HS-5 (cell line): ENCODE measurements at places on chromosomes 3 and 15.

DNA sequence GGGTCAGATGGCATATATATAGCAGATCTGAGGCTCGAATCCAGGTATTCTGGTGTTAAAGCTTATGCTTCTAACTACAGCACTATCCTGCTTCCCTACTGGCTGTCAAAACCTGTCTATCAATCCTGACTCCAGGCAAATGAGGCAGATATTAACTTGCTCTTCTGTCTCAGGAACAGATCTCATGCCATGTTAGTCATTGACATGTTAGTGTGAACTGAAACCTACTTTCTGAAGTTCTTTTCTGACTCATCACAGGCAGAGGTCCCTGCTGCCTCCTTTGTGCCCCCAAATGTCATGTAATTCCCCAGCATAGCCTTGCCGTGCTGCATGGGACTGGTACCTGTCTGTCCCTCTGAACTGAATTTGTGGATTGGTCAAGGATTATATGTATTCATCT lies 125.0 kb upstream of the SMAD3 start:
- DNase-seq, result no peak

DNA sequence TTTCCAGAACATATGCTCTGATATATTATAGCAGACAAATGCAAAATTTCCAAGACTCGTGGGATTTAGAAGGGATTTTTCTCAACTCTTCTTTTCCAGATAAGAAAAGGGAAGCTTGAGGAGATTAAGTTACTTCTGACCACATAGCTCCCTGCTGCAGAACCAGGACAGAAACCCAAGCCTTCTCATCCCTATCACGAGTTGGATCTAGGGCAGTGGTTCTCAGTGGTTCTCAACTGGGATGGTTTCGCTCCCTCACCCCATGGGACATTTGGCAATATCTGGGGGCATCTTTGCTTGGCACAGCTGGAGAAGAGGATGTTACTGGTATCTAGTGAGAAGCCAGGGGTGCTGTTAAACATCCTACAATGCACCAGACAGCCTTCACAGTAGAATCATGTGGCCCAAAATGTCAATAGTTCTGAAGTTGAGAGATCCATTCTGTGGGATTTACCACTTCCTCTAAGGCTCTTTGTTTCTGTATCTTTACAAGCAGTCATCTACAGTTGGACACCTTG lies 64.2 kb downstream of the LIPC start:
- DNase-seq, result no peak

- no peak for DNase-seq
Observed at GRCh38 chr3:139505829-139506386, 29.6 kb upstream of the RBP2 start.

- no peak for DNase-seq
Observed at GRCh38 chr3:127119693-127120464, 73.1 kb upstream of the PRR23E start.

DNA sequence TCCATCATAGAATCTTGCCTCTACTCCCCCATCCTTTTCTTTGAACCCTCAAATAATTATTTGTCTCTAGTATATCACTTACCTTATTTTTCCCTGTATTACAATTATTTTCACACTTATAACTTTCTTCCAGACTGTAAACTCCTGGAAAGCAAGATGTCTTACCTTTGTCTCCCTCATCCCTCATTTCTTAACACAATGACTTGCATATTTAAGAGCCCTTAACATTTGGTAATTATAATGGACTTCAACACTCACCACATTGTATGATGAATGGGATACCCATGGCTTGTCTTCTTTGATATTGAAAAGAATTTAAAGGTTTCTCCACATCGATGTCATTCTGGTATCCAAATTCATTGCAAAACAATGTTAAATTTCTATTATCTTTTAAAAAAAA lies 81.4 kb upstream of the GUCA1C start:
- no peak for DNase-seq

DNA sequence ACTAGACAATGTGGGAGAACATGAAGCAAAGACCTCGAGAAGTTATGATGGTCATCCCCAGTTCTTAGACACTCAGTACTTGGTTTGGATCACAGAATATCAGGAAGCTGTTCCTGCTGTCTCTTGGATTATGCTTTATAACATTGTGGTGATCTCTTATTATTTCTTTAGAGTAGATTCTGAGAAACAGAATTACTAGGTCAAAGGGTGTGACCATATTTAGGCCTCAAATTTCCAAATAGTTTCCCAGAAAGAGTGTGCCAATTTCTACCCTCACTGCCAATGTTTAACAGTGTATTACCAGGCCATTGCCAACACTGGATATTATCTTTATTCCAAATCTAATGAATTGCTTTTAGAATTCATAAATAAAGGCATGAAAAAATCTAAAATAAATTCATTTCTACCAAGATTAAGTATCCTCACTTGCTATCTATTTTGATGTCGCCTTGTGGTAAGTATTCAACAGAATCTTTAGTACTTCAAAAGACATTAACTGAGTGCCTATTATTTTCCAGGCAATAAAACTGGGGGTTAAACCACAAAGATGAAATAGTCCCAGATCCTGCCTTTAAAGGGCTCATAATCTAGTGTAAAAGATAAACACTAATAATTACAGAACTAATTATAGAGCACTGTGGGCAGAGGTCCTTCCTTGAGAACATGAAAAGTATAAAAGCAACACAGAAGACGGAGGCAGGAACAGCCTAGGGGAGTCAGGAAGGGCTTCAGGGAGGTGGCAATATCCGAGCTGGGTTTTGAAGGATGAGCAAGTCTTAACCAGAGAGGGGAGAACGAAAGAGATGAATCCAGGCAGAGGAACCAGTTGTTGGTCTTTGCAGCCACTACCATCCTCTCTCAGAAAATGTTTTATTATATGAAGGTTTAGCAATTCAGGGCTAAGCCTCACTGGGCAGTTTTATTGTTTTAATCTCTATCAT lies 86.8 kb downstream of the IGF2BP2 start:
- DNase-seq, result no peak

- peak; percentile 59 for DNase-seq
Observed at GRCh38 chr3:139343895-139344856, at the start of gene MRPS22. TSS of gene MRPS22 (plus strand) at chr3:139344020. CDS start at chr3:139344027, 7 bp downstream.

- DNase-seq, result no peak
Observed at GRCh38 chr15:80188251-80188650, 35.5 kb downstream of the FAH start.

- DNase-seq, result no peak
Observed at GRCh38 chr3:66031102-66031698, 7.5 kb downstream of the MAGI1 start.

DNA sequence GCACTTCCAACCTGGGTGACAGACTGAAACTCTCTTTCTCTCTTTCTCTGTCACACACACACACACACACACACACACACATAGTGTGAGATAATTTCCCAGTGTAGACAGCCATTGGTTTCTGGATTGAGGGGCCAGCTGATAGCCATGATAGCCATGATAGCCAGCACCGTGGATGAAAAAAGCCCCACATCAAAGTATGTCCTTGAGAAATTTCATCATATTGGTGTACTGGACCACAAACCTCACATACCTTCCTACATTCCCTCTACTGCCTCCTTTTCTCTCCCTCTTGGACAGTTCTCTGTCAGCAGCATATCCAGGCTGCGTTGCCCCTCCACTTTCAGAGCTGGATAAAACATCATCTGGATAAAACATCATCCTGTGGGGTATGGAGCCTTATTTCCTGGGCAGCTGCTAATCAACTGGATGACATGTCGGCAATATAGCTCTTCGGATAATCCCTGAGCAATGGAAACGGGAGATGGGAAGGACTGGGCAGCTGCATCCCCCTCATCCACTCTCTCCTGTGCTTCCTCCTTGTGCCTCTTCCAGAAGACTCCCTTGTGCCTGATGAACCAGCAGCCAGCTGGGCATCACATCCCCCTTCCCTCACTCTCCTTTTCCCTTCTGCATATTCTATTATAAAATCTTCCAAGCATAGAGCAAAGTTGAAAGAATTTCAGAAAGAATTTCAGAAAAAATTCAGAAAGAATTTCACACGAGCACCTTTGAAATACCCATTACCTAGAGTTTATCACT lies 39.3 kb downstream of the GRK7 start:
- DNase-seq, result no peak

DNA sequence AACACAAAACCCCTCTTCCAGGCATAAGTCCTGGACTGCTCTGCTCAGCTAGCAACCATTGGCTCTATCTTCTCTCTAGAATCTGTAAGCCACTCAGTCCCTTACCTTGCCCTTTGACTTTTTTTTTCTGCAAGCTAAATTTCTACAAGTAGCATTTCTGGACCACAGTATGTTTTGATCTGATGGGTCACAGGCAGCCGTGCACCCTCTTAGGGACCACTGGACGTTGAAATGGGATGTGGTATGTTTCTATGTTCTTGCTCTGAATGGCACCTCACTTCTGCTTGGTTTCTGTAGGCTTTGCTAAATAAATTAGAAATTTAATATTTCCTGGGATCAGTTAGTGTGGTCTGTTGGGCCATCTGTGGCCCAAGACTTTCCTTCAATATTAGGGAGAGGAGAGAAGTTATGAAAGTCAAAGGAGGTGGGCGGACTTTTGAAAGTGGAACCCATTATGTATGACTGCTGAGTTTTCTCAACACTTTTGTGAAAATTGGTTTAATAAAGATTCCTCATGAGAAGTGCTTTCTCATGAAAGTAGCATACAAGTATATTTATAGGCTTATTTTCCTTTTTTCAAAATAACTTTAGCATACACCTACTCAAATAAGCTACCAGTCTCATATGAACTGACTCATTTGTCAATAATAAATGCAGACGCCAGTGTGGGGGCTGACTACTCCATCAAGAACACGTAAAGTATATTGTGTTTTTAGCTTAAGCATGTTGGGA lies 18.4 kb upstream of the TIPARP start:
- DNase-seq, result no peak

GRCh38 chr3:66394019-66394752 lies 106.6 kb downstream of the LRIG1 start:
- DNase-seq, result no peak

DNA sequence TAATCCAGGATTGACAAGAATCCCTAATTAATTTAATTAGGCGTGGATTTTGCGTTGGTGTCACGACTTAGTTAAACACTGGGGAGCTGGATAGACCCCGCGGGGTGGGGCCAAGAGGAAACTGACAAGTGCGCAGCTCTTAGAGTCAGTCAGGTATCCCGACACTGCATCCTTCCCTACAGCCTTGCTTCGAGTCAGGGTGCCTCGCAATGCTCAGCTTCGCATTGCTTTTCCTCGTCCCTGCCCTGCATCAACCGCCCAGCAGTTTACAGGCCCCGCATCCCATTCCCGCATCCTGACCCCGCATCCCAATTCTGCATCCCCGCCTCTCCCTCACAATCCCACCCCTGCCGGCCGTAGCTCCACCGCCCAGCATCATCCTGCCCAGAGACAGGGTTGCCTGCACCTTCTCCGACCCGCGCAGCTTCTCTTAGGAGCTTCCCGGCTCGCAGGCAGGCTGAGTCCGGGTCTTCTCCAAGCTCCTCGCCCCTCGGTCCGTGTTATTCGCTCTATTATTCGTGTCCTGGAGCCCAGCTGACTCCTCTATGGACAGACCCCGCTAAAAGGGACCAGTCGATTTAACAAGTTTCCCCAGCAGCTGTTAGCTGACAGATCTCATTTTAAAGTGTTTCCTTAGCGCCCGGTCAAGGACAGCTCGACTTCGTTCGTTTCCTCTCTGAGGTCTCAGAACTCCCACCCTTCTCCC lies 699 bp upstream of the SHOX2 start:
- DNase-seq, result no peak

DNA sequence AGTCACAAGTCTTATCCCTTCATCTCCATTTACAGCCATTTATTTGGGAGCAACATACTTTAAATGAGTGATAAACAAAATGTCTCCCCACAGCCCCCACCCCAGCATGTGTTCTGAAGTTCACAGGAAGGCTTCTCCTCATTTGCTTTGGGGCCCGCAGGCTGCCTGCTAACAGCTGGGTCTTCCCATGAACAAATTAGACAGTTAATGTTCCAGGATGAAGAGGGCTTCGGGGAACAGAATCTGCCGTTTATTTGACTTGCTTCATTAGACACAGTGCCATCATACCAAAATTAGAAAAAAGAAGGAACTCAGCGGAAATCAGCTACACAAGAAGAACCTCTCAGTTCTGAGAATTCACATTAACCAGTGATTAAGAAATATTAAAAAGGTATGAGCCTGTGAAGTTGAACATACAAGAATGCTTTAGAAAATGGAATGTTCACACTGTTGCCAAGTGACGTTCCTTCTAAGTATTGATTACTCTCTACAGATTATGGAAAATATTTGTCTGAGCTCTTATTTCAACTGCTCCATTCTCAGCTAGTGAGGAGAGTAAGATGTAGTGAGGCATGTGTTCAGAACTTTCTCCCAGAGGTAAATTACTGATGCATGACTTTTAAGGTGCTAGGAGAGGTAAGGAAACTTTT lies 107.5 kb upstream of the THBS1 start:
- no peak for DNase-seq

DNA sequence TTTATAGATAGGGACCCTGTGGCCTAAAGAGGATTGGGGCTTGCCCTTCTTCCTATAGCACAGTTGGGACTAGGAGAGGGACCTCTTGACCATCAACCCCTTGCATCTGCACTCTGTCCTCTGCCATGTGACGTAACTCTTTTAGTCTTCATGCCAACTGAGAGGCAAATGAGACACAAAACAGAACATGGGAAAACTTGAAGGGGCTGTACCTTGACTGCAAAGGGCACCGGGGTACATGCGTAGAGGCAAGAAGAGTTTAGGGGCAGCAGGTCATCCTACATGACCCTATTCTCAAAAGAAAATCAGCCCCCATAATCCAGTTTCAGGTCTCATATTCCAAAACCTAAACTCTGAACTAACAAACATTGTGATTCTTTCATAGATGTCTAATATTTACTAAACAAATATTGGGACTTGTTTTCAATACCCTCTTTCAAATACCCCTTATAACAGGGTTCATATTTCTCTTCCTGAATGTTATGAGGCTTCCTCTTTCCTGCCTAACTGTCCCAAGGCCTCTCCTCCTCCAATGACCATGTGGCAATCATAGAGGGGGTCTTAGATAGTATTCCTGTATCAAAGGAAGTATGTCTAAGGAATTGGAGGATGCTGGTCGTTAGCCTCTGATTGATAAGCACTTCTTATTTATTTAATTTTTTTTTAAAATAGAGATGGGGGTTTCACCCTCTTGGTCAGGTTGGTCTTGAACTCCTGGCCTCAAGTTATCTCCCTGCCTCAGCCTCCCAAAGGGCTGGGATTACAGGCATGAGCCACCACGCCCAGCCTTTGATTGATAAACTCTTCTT lies 20.6 kb downstream of the ACKR2 start:
- DNase-seq, result no peak

DNA sequence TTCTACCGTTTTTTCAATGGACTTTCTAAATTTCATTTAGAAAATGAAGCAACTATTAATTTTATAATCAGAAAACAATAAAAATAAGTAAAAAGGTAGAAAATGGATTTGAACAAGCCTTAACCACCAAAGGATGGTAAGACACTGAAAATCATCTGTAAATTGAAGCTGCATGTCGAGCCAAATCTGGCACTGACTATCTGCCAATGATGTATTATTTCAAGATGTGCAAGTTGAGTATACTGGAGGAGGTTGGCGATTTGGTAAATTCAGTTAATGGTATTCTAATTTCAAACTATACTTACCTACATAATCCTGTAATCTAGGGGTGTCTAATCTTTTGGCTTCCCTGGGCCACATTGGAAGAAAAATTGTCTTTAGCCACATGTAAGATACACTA lies 93.5 kb downstream of the FMN1 start:
- no peak for DNase-seq

GRCh38 chr15:69082021-69082502 lies 67.6 kb downstream of the NOX5 start:
- DNase-seq, result no peak

GRCh38 chr3:129123314-129124060 lies 1.9 kb upstream of the RAB43 start:
- no peak for DNase-seq
